ENCODE measurements at places on chromosomes 16 and 17. TPM values are rescaled to one million over a fixed set of nuclear protein-coding genes. Genes with fewer than 3 reads are reported as not detected.

The TP53TG3C gene
- not detected for total RNA-seq

The SDK2 gene
- total RNA-seq: 2.4 TPM

The ZDHHC1 gene
- total RNA-seq: 23.6 TPM

The CDH15 gene
- 0.31 TPM for total RNA-seq

The CHRNB1 gene
- 11.9 TPM for total RNA-seq

The CACNB1 gene
- total RNA-seq: 9.9 TPM

DNA sequence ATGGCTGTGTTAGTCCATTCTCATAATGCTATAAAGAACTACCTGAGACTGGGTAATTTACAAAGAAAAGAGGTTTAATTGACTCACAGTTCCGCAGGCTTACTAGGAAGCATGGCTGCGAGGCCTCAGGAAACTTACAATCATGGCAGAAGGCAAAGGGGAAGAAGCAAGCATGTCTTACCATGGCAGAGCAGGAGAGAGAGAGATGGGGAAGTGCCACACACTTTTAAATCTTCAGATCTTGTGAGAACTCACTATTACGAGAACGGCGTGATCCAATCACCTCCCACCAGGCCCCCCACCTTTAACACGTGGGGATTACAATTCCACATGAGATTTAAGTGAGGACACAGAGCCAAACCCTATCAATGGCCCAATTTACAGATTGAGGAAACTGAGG is 96.5 kb downstream of the SDK2 start:
- H3K4me3 ChIP-seq: no peak overlapping the region
- H3K4me1 ChIP-seq: no peaks in the 10 kb centered on the region
- no peaks in the 10 kb centered on the region for H3K36me3 ChIP-seq
- no peaks in the 10 kb centered on the region for H3K27me3 ChIP-seq
- no peak for DNase-seq

- no peak for DNase-seq
- no peak overlapping the region for H3K4me3 ChIP-seq
- H3K36me3 ChIP-seq: no peaks in the 10 kb centered on the region
- H3K27ac ChIP-seq: no peak overlapping the region
- H3K4me1 ChIP-seq: peaks cover 39% of the 10 kb centered on the region
- H3K27me3 ChIP-seq: no peaks in the 10 kb centered on the region
Observed at GRCh38 chr17:82237083-82237745, 8.4 kb downstream of the SLC16A3 start.

DNA sequence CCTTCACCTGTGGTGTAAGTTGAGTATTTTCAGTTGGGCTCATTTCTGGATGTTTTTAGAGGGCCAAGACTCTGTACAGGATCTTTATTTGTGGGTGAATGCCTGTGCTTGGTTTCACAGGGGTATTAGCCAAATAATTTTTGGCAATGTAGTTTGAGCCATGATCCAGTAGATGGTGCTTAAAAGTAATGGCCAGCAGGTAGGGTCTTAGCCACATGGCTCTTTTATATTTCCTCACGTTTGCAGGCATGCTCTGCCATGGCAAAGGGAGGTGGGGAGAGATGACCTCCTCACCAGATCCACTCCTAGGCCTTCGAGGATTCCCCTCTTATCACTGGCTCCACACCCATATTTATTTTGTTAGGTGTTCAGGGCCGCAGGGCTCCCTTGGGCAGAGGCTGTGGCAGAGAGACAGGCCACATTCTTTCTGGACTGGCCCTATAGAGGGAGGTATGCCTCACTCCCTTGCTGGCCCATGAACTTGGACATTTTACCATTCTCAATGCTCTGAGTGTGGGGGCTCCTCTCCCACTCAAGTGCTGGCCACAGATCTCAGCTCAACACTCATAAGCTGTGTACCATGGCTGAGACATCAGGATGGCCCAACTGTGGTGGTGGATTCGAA is 417.1 kb downstream of the XYLT1 start:
- H3K27me3 ChIP-seq: no peaks in the 10 kb centered on the region
- no peak for DNase-seq
- H3K36me3 ChIP-seq: no peaks in the 10 kb centered on the region
- no peaks in the 10 kb centered on the region for H3K4me1 ChIP-seq
- no peak overlapping the region for H3K27ac ChIP-seq

DNA sequence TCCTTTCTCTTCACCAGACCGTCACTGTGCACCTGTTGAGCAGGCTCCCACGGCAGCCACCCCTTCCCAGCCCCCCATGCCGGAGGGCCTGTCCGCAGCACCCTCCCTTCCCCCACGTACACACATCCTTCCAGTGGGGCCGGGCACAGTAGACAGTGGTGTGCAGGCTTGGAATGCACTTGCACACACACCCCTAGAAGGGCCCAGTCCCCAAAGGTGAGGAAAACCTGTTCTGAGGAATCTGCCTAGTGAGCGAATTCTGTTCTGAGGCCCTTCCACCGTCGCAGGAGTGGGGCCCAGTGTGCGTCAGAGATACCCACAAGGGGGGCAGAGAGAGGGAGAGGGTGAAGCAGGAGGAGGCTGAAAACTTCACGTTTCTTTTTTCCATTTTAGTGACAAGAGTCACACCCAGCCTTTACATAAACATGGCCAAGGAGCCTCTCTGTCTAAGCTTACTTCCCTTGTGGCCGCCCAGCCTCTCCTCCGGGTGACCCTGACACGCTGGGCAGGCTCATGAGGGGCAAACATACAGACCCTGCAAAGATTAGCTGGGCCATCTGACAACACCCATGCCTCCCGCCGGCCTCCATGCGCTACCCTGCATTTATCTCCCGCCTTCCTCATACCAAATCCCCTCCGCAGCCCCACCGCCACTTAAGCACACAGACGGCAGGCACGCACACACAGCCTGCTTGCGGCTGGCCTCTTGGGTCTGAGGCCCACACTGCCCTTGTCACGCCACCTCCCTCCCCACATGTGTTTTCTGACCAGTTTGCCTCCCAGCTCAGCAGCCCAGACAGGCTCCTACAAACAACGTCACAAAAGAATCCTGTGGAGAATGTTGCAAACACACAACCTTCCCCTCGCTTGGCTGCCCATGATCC is 1.8 kb downstream of the ZBTB4 start:
- H3K4me1 ChIP-seq: peaks cover 2% of the 10 kb centered on the region
- H3K27ac ChIP-seq: peak overlapping the region; percentile 98
- H3K27me3 ChIP-seq: no peaks in the 10 kb centered on the region
- peak; percentile 72 for DNase-seq
- peak overlapping the region; percentile 51 for H3K4me3 ChIP-seq

- H3K27ac ChIP-seq: no peak overlapping the region
- no peaks in the 10 kb centered on the region for H3K27me3 ChIP-seq
- no peak for DNase-seq
- no peak overlapping the region for H3K4me3 ChIP-seq
- no peaks in the 10 kb centered on the region for H3K4me1 ChIP-seq
- H3K36me3 ChIP-seq: peaks cover 4% of the 10 kb centered on the region
Observed at GRCh38 chr16:66906916-66907836, 11.5 kb downstream of the CDH16 start.

DNA sequence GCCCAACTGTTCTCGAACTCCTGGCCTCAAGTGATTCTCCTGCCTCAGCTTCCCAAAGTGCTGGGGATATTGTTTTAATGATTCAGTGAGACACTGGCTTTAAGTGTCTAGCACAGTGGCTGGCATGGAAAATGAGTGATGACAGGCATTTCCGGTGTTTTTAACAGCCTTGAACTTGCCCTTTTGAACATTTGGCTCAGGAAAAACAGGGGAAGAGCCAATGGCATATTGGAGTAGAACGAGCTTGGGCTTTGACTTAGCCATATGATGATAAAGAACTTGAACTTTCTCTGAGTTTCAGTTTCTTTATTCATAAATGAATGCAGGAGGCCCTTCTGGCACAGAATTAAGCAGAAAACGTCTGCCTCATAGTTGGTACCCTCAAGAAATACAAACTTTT is 145.0 kb upstream of the HS3ST4 start:
- H3K27me3 ChIP-seq: no peaks in the 10 kb centered on the region
- H3K36me3 ChIP-seq: no peaks in the 10 kb centered on the region
- H3K4me3 ChIP-seq: no peak overlapping the region

Data from kidney (tissue), 22 donors.